ENCODE measurements at places on chromosomes 3 and 15.
A peak's percentile ranks its signal among the peaks of the same experiment; 100 is the strongest.

DNA sequence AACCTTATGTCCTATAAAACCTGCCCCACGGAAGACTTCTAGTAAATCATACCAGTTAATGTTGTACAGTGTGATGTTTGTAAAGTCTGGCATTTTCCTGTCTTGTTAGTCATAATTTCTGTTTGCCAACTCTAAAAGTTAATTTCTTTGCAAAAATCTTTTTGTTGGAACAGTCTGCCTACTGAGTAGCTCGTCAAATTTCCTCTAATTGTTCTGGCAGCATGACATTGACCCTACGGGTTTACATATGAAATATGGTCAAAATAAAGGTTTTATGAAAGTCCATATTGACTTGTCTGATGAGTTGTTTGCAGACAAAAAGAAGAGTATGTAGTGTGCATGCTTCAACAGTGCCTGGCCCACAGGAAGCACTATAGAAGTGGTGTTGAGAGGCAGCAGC lies 79.8 kb upstream of the SOX2 start:
- no peak for DNase-seq

GRCh38 chr15:72967811-72968530 lies 84.3 kb upstream of the NEO1 start:
- DNase-seq = no peak

- no peak for DNase-seq
Observed at GRCh38 chr15:99995543-99995942, 262.3 kb upstream of the LYSMD4 start.

- no peak for DNase-seq
Observed at GRCh38 chr3:101484805-101485620, 28.0 kb downstream of the SENP7 start.

- no peak for DNase-seq
Observed at GRCh38 chr15:67090297-67091070, 25.1 kb downstream of the SMAD3 start.

DNA sequence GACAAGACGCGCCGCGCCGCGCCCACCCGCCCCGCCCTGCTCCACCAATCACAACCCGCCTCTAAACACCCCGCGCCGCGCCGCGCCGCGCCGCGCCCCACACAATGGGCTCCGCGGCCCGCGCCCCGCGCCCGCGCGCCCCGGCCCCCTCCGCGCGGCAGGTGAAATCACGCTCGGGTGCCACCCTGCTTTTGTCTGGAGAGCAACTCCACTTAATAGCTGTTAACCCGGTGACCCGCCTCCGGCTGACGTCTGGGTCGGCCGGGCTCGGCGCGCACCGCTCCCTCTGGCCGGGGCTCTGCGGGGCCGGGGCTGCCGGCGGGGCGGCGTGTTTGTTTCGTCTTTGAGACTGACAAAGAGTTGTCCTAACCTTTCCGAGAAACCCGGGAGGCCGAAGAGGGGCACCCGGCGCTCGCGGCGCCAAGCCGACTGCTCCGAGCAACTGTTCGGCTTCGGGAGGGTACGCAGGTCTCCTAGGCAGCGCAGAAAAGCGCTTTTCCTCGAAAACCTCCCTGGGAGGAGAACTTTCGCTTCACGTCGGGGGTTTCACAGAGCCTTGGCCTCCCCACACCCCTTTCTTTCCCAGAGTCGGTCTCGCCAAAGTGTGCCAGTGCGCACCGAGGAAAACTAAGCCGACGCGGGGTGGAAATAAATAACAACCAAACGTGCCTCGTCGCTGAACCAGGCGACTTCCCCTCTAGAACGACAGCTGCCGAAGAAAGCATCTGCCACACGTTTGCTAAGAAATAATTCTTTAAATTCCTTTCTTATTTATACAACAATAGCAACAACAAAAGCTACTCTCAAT lies 518.4 kb downstream of the FOXP1 start:
- DNase-seq = peak; percentile 44

GRCh38 chr15:63086271-63086670 lies 35.4 kb upstream of the LACTB start:
- no peak for DNase-seq

DNA sequence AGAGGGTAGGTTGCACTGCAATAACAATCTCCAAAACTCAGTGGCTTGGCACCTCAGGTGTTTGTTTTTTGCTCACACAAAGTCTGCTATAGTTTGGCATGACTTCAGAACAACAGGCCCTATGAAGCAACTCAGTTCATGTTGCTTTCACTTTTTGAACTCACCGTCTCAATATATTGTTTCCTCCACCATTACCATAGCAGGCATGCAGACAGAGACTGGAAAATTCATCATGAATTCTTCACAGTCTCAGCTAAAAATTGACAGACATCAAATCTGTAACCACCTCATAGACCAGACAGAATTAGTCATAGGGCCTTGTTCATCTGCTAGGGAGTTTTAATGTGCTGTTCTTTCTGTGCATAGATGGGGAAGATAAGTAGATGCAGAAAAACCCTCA lies 161.4 kb upstream of the POU1F1 start:
- DNase-seq = no peak

DNA sequence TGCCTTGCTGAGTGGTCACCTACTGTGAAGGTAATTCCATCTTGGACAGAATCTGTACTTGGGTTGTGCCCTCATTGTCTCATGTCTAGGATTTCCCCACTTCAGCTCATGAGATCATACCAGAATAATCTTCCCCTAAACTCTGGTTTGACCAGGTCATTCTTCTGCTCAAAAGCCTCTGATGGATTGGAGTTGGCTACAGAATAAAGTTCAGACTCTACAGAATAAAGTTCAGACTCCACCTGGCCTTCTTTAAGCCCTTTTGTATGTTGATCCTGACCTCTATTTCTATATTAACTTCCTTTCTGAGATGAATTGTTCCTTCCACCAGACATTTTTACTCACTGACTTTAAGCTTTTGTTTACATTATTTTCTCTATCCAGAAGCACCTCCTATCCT lies 6.4 kb upstream of the GLCE start:
- no peak for DNase-seq

GRCh38 chr3:122076491-122077292 lies 21.5 kb downstream of the CD86 start:
- DNase-seq = no peak

GRCh38 chr3:9715136-9715535 lies 11.5 kb downstream of the CPNE9 start:
- no peak for DNase-seq

DNA sequence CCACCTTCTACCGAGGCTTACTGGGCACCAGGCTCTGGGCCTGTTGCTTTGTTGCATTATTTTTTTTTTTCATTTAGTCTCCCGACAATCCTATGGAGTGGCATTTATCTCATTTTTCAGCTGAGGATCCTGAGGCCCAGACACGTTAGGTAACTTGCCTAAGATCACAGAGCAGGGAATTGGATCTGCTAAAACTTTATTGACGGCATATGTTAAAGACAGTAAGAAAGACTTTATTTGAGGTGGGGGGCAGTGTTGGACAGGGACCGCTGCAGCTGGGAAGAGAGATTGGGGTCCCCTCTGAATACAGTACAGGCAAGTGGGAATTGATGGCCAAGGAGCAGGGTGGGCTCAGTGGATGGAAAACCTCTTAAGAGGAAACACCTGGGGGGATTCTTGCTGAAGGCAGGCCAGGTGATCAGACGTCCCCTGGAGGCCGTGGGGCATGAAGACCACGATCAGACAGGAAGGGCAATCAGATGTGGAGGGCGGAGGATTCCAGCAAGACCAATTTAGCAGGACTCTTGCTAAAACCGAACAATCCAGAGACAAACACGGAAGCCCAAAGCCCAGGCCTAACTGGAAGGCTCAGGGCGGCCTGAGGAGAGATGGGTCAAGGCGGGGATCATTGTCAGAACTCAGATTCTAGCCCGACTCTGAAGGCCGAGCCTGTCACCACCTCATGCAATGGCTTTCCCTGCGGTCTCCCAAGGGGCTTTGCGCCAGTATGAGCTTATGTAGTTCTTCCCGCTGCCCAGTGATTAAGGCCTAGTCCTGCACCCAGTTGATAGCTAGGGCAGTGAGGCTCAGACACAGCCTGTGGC lies 53.7 kb downstream of the RGMA start:
- DNase-seq = no peak

DNA sequence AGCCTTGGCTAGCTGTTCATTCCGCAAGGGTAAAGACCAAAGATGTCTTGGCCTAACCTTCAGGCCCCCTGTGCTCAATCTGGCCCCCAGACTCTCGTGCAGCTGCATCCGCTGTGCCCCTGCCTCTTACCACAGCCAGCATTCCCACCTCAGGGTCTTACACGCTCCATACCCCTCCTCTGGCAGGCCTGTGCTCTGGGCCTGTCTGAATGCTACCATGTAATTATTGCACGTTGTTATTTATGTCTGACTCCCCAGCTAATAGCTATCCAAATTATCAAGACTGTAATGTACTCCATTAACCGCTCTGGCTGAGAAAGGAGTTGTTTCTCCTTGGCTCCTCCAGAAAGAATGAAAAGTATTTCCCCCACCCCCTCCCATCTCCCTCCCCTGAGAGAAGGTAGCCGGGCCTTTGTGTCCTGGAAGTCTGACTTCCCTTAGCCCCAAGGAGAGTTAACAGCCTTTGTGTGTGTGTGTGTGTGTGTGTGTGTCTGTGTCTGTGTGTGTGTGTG lies 54.5 kb upstream of the UBE2E1 start:
- no peak for DNase-seq

- no peak for DNase-seq
Observed at GRCh38 chr15:39115379-39116057, 465.4 kb upstream of the THBS1 start.

- peak; percentile 65 for DNase-seq
Observed at GRCh38 chr3:170180908-170181885, at the start of gene PHC3. Gene PHC3, minus strand, starts transcription at chr3:170181733. Its CDS starts 18 bp downstream, at chr3:170181715.

- no peak for DNase-seq
Observed at GRCh38 chr3:109351231-109351630, 13.9 kb upstream of the DPPA4 start.

GRCh38 chr3:157087780-157088600 lies 72.0 kb downstream of the CCNL1 start:
- DNase-seq = no peak

- DNase-seq = peak; percentile 37
Observed at GRCh38 chr15:42650208-42651066, 75.0 kb downstream of the STARD9 start.

DNA sequence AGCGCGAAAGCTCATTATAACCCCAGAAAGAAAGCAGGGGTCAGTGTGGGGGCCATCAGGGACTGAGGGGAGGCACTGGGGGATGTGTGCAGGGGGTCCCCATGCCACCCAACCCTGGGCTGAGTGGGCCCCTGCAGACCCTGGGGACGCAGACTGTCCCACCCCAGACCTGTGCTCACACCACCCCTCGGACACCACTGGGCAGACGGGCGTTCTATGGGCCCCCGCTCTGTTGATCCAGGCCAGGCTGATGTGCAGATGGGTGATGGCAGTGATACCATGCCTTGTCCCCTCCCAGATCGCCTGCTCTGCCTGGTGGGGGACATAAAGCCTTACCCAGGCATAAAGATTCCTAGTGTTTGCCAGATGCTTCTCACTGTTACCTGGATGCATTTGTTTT lies 259.7 kb upstream of the TLE3 start:
- DNase-seq = no peak

DNA sequence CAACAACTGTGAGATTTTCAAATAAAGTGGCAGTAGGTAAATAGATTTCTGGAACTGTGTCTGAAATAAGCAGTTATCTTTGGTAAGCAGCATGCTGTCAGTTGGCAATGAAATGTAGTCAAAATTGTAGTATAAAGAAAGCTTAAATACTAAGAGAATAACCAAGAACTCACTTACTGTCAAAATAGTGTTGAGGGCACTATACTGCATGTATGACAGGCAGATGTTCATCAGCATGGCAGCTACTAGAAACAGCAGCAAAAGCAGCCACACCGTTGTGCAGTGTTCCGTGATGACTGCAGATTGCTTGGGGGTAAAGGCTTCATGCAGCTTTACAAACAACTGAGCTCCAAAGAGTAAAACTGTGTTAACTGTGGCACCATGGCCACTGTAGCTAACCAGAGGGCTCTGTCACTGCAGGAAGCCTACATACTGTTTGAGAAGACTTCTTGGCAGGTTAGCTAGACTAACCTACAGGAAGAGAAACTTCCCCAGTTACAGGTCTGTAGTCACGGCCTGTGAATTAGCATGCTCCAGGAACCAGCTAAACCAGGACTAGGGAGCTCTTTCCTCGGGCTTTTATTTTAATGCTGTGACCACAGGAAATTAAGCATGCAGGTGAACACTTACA lies 459.7 kb downstream of the TBL1XR1 start:
- no peak for DNase-seq

DNA sequence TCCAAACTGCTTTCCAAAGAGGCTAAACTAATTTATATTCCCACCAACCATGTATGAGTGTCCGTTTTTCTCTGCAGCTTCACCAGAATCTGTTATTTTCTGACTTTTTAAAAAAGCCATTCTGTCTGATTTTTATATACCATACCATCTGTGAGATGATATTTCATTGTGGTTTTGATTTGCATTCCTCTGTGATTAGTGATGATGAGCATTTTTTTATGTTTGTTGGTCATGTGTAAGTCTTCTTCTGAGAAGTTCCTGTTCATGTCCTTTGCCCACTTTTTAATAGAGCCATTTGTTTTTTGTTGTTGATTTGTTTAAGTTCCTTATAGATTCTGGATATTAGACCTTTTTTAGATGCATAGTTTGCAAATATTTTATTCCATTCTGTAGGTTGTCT lies 179.4 kb upstream of the ALCAM start:
- no peak for DNase-seq

DNA sequence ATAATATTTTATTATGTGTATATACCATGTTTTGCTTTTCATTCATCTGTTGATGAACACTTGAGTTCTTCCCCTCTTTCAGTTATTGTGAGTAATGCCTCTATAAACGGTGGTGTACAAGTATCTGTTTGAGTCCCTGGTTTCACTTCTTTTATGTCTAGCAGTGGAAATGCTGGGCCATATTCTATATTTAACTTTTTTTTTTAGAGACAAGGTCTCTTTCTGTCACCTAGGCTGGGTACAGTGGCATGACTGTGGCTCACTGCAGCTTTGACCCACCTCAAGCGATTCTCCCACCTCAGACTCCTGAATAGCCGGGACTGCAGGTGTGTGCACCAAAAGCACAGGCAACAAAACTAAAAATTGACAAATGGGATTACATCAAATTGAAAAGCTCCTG lies 19.9 kb downstream of the GOLM2 start:
- no peak for DNase-seq

DNA sequence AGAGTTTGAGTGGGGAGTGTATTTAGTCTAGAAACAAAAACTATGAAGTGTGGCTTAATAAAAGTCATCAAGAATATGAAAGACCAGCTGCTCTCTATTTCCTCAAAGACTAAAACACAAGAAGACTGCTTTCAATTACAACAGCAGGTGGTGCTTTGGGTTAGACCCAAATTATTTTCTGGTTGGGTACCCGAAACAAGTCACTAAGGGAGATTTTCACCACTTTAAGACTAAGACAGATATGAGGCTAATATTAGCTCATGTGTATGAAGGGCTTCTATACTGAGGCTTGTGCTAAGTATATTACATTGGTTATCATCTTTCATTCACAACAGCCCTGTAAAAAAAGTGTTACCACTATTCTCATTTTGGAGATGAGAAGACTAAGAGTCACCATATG lies 43.1 kb downstream of the COL8A1 start:
- DNase-seq = no peak

GRCh38 chr15:23566651-23567050 lies 1.2 kb downstream of the MKRN3 start:
- no peak for DNase-seq

- DNase-seq = no peak
Observed at GRCh38 chr3:47617086-47618010, 38.7 kb upstream of the CSPG5 start.
